ENCODE measurements at places on chromosomes 3 and 15. TPM values are rescaled to one million over a fixed set of nuclear protein-coding genes. Genes with fewer than 3 reads are reported as not detected.
A peak's percentile ranks its signal among the peaks of the same experiment; 100 is the strongest.

- no peak for DNase-seq
- no peak overlapping the region for H3K4me3 ChIP-seq
- peaks cover 3% of the 10 kb centered on the region for H3K27me3 ChIP-seq
Measured at GRCh38 chr15:82058026-82058425, 12.2 kb upstream of the MEX3B start.

DNA sequence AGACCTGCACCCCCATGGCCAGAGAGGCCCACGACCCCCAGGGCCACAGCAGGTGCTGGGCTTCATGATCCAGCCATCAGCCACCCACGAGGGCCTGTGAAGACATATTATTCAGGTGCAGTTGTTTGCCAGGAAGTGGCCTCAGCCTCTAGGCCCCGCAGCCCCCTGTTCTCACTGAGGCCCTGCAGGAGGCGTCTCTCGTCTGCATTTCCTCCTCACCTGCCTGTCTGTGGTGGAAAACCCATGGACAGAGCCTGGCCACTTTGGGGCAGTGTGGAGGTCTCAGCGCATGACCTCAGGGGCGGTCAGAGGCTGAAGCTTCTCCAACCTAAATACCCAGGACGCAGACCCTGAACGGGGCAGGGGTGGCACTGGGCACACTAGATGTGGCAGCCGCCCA, 18.6 kb downstream of the UROC1 start:
- no peak for DNase-seq
- H3K4me1 ChIP-seq, result no peaks in the 10 kb centered on the region
- H3K36me3 ChIP-seq, result no peaks in the 10 kb centered on the region
- H3K27me3 ChIP-seq, result no peaks in the 10 kb centered on the region
- H3K4me3 ChIP-seq, result no peak overlapping the region

GRCh38 chr15:64161688-64162477, 939 bp downstream of the PPIB start:
- H3K36me3 ChIP-seq, result peaks cover 35% of the 10 kb centered on the region
- H3K4me3 ChIP-seq, result peak overlapping the region; percentile 65
- H3K27ac ChIP-seq, result peak overlapping the region; percentile 77
- H3K4me1 ChIP-seq, result peaks cover 37% of the 10 kb centered on the region
- H3K27me3 ChIP-seq, result no peaks in the 10 kb centered on the region
- DNase-seq, result no peak

DNA sequence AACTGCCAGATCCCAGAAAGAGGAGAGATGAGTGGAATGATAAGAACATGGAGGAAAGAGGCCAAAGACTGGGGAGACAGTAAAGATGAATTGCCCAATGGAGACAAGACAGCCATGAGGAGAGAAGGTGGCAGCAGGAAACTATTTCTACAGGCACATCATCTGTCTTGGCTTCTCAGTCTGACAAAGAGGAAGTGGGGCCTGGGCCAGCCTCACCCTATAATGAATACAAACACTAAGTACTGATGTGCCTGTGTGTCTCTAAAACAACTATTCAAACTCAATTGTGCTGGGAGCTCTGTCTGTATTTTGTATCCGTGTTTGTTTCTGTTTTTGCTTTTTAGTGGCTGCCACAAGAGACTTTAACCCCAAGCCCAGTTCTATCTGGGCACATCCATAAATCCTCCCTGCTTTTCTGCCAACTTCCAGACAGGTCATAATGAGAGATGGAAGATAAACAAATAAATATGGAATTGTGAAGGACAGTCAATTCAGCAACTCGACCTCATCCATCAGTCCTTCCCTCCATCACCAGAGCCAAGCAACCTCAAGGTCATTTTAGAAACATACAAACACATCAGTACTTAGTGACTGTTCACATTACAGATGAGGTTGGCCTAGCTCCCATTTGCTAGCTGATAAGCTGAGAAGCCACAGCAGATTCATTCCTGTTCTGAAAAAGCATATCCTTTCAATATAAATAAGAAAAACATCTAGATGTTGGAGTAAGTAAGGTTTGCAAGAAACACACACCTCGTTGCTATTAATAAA, 116.7 kb downstream of the CADPS start:
- no peak overlapping the region for H3K27ac ChIP-seq
- no peaks in the 10 kb centered on the region for H3K36me3 ChIP-seq
- H3K4me1 ChIP-seq, result no peaks in the 10 kb centered on the region
- no peak overlapping the region for H3K4me3 ChIP-seq
- no peak for DNase-seq
- no peaks in the 10 kb centered on the region for H3K27me3 ChIP-seq

- no peak overlapping the region for H3K4me3 ChIP-seq
- peaks cover 3% of the 10 kb centered on the region for H3K27me3 ChIP-seq
- no peaks in the 10 kb centered on the region for H3K4me1 ChIP-seq
- H3K27ac ChIP-seq, result no peak overlapping the region
- H3K36me3 ChIP-seq, result no peaks in the 10 kb centered on the region
Measured at GRCh38 chr15:89383365-89384175, 48.9 kb upstream of the POLG start.

- H3K27me3 ChIP-seq, result no peaks in the 10 kb centered on the region
- DNase-seq, result no peak
- H3K4me1 ChIP-seq, result no peaks in the 10 kb centered on the region
Measured at GRCh38 chr3:128464702-128465101, 2.0 kb downstream of the DNAJB8 start.

DNA sequence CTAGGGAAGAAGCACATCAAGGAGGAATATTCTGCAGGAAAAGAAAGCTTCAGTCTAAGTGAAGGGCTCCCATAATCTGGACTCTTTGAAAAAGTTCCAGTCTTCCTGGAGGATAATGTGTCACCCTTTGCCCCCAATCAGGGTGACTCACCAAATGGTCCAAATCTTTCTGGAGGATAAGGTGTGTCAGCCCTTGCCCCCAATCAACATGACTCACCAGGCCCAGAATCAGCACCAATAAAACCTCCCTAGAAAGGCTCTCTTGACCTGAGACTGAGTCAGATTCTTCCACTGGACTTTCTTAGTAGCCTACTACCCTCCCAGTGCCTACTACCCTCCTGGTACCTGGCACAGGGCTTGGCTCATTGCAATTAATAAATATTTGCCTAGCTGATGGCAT, 9.5 kb upstream of the ARL14 start:
- no peak overlapping the region for H3K4me3 ChIP-seq
- no peaks in the 10 kb centered on the region for H3K4me1 ChIP-seq
- no peaks in the 10 kb centered on the region for H3K36me3 ChIP-seq
- no peak for DNase-seq
- H3K27me3 ChIP-seq, result no peaks in the 10 kb centered on the region

DNA sequence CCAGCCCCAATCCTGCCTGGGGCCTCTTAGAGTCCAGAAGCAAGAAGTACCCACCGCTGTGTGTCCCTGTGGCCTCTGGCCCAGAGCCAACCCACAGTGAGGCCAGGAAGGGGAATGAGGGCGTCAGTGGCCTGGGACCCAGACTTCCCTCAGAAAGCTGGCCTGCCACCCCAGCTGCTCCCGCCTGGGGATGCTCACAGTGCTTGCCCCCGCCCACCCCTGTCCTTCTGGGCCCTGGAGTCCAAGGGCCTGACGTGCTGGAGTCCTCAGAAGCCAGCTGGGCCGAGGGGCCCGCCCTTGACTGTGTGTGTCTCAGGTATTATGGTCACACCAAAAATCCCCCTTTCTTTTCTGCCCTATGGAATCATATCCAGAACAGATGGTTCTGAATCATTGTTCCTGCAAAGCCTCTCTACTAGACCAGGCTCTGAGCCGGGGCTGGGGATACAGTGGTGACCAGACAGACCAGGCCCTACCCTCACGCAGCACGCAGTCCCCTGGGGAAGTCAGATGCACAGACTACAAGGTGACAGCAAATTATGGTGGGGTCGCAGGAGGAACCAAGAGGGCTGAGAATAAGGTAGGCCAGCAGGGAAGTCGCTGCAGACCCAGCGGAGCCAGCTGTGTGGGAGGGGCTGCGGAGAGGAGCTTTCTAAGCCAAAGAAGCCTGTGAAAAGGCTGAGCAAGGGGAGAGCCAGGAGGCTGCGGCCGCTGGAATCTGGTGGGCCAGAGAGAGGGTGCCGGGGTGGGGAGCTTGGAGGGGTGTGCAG, 99.1 kb downstream of the VGLL4 start:
- no peak overlapping the region for H3K4me3 ChIP-seq
- H3K27ac ChIP-seq, result no peak overlapping the region
- no peaks in the 10 kb centered on the region for H3K36me3 ChIP-seq
- DNase-seq, result no peak

DNA sequence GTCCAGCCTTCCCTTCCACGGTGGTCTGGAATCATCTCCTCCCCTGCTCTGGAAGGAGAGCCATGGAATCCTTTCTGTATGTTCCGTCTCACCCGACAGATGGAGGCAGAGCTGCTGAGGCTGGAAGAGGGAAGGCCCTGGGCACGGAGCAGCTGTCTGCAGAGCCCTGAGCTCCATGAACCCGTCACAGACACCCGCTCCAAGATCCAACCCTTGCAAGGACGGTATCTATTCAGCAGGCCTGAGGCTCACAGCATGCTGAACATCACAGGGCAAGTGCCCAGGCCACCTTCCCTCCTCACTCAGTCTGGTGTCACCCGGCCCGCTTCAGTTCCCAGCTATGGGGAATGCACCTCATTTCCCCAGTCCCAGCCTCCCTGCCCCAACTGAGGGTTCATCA, 103.9 kb downstream of the LRIG1 start:
- peaks cover 7% of the 10 kb centered on the region for H3K36me3 ChIP-seq
- H3K4me3 ChIP-seq, result no peak overlapping the region
- H3K4me1 ChIP-seq, result peaks cover 27% of the 10 kb centered on the region
- no peaks in the 10 kb centered on the region for H3K27me3 ChIP-seq

GRCh38 chr3:24060055-24060454, 115.0 kb downstream of the NR1D2 start:
- no peak overlapping the region for H3K27ac ChIP-seq
- no peaks in the 10 kb centered on the region for H3K36me3 ChIP-seq
- no peaks in the 10 kb centered on the region for H3K4me1 ChIP-seq
- H3K27me3 ChIP-seq, result no peaks in the 10 kb centered on the region
- H3K4me3 ChIP-seq, result no peak overlapping the region
- no peak for DNase-seq

DNA sequence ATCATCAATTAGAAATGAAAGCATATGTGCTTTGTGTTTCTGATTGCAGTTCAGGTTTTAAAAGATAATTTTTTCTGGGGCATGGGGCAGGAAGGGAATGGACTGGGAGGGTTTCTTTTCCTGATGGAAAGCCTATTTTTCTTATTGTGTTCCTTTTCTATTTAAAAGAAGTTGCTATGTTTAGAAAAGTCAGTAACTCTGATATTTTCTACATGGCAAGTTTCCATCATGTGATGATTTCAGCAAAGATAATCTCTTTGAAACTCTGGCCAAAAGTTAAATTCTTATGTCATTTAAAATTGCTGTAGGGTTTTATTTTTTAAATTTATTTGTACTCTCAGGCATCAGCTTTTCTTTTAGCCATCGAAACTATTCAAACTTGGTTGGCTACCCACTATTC, 601.2 kb downstream of the FOXP1 start:
- no peaks in the 10 kb centered on the region for H3K27me3 ChIP-seq
- no peak for DNase-seq
- no peak overlapping the region for H3K4me3 ChIP-seq
- H3K36me3 ChIP-seq, result peaks cover 34% of the 10 kb centered on the region

- no peak for DNase-seq
- H3K36me3 ChIP-seq, result no peaks in the 10 kb centered on the region
- no peaks in the 10 kb centered on the region for H3K27me3 ChIP-seq
- peaks cover 34% of the 10 kb centered on the region for H3K4me1 ChIP-seq
- no peak overlapping the region for H3K27ac ChIP-seq
Measured at GRCh38 chr15:64906402-64906801, 5.3 kb upstream of the ANKDD1A start.

DNA sequence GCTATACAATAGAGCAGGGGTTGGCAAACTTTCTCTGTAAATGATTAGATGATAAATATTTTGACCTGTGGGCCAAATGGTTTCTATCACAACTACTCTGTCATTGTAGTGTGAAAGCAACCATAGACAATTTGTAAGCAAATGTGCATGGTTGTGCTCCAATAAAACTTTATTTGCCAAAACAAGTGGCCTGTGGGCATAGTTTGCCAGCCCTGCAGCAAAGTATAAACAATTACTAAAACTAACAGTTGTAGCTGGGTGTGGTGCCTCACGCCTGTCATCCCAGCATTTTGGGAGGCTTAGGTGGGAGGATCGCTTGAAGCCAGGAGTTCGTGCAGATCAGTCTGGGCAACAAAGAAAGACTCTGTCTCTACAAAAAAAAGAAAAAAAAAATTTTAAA, 61.6 kb downstream of the NBEAL2 start:
- DNase-seq, result no peak
- H3K4me1 ChIP-seq, result peaks cover 14% of the 10 kb centered on the region
- no peak overlapping the region for H3K4me3 ChIP-seq
- peaks cover 34% of the 10 kb centered on the region for H3K36me3 ChIP-seq
- peak overlapping the region; percentile 49 for H3K27ac ChIP-seq

DNA sequence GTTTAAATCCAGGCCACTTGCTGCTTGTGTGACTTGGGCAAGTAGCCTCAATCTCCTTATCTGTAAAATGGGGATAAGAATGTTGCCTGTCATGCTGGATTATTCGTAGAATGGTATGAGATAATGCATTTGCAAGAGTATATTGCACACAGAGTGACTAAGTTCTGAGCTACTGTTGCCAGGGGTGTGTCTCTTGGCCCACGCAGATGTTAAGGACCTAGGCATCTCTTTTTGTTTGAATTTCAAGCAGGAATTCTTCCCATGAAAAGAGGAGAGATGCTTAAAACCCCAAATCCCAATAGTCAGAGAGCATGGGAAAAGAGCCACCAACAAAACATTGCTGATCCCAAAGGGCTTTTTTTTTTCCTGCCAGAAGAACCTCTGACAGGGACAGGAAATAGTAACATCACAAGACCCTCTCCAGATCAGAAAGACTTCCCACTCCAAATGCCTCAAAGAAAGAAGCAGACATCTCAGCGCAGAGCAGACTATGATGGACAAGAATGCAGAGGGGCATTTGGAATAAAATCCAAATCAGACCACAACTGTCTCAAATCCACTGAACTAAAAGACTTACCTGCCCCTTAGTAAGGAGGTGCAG, 90.5 kb downstream of the MRPL46 start:
- H3K4me3 ChIP-seq, result no peak overlapping the region
- DNase-seq, result no peak
- no peak overlapping the region for H3K27ac ChIP-seq
- no peaks in the 10 kb centered on the region for H3K4me1 ChIP-seq

Gene GUCA1C
- total RNA-seq, result not detected

Gene ZNF774
- total RNA-seq, result 0.50 TPM

Gene ARNT2
- total RNA-seq, result 0.13 TPM

Gene CLDN11
- total RNA-seq, result 0.26 TPM

Gene TM2D3
- 68.0 TPM for total RNA-seq

Gene COLQ
- total RNA-seq, result 1.1 TPM
